ENCODE measurements at places on chromosomes 4 and X.

GRCh38 chrX:72714478-72714916, 391 bp upstream of the PHKA1 start:
- peak; percentile 5 for DNase-seq

GRCh38 chr4:26058537-26058936, 144.5 kb downstream of the SMIM20 start:
- DNase-seq: peak; percentile 61

DNA sequence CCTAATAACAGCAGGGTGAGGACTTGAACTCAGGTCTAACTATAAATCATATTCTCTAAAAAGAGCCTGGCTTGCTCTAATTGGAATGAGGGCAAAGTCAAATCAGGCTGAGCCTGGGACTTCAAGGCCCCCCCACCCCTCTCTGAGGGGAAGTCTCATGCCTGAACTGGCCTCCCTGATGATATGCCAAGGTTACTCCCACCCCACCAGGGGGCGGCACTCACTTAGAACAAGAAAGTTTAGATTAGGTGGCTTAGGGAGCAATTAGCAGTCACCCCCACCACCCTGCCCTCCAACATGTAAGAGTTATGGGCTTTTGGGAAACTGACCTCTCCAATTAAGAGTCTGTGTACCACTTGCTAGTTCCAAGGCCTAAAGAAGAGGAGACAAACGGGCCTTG, 2.7 kb downstream of the FOXO4 start:
- DNase-seq: peak; percentile 73

DNA sequence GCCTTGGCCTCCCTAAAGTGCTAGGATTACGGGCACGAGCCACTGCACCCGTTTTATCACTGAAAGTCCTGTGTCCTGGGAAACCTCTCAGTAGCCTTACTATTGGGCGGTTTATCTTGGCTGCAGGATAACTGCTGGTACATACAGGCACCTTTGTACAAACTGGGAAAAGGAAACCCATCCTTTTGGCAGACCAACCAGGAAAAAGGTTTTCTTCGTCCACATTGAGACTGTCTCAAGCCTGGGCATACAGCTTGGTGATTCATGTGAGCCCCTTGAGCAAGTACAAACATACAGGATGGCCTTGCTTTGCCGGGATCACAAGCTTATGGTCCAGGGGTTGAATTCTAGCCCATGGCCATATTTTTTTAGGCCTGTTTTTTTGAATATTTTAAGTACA, 32.8 kb downstream of the RWDD4 start:
- DNase-seq: no peak

DNA sequence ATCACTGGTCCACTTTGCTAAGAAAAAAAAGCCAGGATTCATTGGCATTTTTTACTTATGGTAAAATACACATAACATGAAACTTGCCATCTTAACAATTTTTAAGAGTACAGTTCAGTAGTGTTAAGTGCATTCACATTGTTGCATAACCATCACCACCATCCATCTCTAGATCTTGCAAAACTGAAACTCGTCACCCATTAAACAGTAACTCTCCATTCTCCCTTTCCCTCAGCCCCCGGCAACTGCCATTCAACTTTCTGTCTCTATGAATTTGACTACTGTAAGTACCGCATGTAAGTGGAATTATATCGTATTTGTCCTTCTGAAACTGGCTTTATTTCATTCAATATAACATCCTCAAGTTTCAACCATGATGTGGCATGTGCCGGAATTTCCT, 56.3 kb upstream of the LNX1 start:
- no peak for DNase-seq

- no peak for DNase-seq
These were observed 64.5 kb downstream of the CPE start for GRCh38 chr4:165443276-165443675.

DNA sequence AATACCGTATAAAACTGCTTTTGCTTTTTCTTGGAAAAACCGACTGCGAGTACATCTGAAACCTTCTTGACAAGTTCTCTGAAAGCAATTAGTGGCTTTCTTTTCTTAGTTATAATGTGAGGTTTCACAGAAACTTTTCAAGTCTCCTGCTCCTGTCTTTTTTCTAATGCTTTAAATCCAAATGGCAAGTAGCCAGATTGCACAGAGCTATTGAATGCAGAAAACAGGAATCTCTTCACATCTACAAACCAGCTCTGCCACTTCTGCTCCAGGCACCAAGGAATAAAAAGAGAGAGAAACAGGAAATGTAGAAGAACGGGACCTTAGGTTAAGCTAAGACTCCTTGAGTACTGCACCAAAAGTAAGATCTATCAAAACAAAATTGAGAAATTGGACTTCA, 267.3 kb upstream of the TET2 start:
- DNase-seq: no peak

GRCh38 chr4:479972-480371, 19.0 kb downstream of the ZNF721 start:
- DNase-seq: no peak

- no peak for DNase-seq
These were observed 20.8 kb upstream of the PRPS2 start for GRCh38 chrX:12770440-12770839.

GRCh38 chr4:148311526-148311925, 130.7 kb downstream of the NR3C2 start:
- DNase-seq: no peak

- DNase-seq: no peak
These were observed 17.8 kb downstream of the CTBP1 start for GRCh38 chr4:1230971-1231636.

GRCh38 chrX:80537096-80537495, 116.8 kb downstream of the TENT5D start:
- DNase-seq: no peak

GRCh38 chr4:99651811-99652485, 5.7 kb downstream of the C4orf54 start:
- no peak for DNase-seq

DNA sequence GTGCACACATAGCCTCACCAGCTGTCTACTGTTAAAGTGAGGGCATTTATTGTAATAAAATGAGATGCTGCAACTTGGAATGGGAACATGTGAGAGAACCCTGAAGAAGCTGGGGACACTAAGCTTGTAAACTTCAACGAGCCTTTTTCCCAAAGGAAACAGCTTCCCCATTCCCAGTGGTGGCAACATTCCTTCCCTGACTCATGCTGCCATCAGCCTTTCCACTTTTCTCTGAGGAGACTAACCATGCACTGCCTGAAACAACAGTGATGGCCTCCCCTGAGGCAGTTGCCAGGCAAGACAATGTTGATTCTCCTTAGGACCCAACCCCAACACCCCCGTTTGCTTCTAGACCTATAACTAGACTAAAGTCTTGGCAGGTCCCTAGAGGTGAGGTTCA, 928.3 kb downstream of the GLUD2 start:
- no peak for DNase-seq

Measured in stimulated activated CD4-positive, alpha-beta T cell treated with anti-CD3 and anti-CD28 coated beads, Interleukin-2, amount 100 ng/mL, for 24 hours (primary cell).